ENCODE measurements at places on chromosomes 11 and 22. TPM values are rescaled to one million over a fixed set of nuclear protein-coding genes. Genes with fewer than 3 reads are reported as not detected.
A peak's percentile ranks its signal among the peaks of the same experiment; 100 is the strongest.

DNA sequence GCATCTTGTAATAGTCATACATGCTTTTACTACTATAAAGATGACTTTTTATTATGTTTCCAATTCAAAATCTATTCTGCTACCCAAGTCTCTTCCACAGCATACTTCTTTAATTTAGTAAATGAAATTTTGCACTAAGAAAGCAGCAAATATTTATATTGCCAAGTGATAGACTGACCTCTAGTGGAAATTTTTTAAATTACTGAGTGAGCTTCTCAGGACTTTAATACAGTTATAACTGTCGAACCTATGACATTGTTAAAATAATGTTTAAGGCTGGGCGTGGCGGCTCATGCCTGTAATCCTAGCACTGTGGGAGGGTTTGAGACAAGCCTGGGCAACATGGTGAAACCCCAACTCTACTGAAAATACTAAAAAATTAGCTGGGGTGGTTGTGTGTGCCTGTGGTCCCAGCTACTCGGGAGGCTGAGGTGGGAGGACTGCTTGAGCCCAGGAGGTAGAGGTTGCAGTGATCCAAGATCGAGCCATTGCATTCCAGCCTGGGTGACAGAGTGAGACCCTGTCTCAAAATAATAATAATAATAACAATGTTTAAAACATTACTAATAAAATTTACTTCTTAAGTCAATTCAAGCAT is 27.3 kb downstream of the STK33 start:
- no peak overlapping the region for H3K4me3 ChIP-seq
- H3K4me1 ChIP-seq, result no peaks in the 10 kb centered on the region
- DNase-seq, result peak; percentile 51
- no peaks in the 10 kb centered on the region for H3K36me3 ChIP-seq
- no peak overlapping the region for H3K27ac ChIP-seq

HOATZ gene
- not detected for polyA plus RNA-seq

KRTAP5-1 gene
- polyA plus RNA-seq, result not detected

OR52B6 gene
- not detected for polyA plus RNA-seq

P4HA3 gene
- 0.66 TPM for polyA plus RNA-seq

- peak; percentile 30 for DNase-seq
- H3K36me3 ChIP-seq, result no peaks in the 10 kb centered on the region
- no peak overlapping the region for H3K4me3 ChIP-seq
These were observed 357.7 kb downstream of the BUD13 start for GRCh38 chr11:116415095-116415494.

DNA sequence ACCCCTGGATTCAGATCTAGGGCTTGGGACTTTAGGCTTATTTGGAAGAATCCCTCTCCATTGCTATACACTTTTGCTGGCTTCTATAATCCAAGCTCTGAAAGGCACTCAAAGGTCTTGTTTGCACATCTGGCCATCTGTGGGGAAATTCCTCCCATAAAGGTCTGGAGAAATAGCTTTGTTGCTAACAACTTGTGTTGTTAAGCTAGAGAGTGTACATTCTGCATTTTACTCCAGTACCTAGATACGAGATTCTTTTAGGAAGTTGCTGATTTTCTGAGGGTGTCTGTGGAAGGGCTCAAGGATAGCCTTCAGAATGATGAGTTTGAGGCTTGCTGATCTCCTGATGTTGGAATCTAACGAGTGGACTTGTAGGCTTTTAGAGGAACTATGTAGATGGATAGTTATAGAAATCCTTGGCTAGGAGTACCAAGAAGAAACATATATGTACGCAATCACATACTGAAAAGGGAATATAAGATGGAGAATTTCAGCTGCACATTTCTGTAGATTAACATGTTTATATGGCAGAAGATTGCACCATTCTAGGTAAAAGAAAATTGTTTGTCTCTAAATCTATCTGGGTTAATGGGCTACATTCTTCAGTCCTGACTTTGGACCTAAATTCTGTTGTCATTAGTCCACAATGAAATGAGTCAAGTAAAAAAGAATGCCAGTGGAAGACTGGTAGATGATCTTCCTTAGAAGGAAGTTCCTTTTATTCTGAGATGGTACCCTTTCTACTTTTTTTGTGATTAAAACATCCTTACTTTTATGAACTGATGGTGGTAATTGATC is 51.0 kb downstream of the UBASH3B start:
- no peak for DNase-seq
- no peaks in the 10 kb centered on the region for H3K36me3 ChIP-seq
- no peaks in the 10 kb centered on the region for H3K4me1 ChIP-seq
- no peak overlapping the region for H3K4me3 ChIP-seq
- H3K27me3 ChIP-seq, result no peaks in the 10 kb centered on the region

RFPL1 gene
- polyA plus RNA-seq, result not detected

IGSF22 gene
- 0.49 TPM for polyA plus RNA-seq

Data from small intestine (tissue), 16 donors.